ENCODE measurements at places on chromosomes 1 and 21.

DNA sequence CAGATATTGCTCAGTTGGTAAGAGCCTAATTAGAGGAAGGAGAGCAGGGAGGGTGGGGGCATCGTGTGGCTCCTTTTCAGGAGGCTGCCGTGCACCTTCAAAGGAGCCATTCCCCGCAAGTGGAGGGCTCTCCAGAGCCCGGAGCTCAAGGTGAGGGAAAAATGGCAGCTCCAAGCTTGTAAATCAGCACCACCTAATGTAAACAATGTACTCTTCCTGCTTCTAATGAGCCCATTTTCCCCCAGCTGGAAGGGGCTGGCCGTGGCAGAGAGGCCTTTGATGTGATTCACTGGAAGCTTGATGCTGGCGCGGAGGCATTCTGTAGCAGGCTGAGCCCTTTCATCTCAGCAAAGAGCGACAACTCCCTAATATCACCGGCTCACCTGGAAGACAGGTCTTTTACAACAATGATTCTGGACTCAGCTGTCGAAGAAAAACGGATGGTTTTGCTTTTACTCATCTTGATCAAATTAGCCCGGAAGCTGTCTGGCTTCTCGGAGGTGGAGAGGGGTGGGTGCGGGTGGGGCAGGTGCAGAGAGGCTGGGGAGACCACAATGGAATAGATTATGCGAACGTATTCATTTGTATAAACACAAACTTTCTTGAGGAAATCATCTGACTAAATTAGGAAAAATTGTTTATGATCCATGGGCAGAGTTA lies 112.5 kb downstream of the RRAGC start:
- DNase-seq: no peak

- DNase-seq: no peak
Measured at GRCh38 chr1:57024428-57024827, 58.6 kb upstream of the C8B start.

DNA sequence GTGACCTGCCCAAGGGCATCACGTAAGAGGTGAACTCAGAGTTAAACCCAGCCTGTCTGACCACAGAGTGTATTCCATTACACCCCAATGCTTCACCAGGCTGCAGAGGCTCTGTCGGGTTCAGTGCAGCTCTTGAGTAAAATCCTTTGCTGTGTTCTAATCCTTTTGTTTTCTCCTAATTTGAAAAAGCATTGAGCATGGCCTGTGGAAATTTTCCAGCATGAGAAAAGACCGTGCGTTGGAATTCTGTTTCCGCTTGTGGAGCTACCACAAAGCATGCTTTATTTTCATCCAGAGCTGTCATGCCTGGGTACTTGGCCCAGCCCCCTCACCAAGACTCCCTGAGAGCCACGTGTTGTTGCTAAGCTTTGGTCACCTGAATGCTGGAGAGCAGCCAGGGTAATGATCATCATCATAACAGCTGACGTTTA lies 317.6 kb downstream of the PRDM2 start:
- no peak for DNase-seq

GRCh38 chr1:217115404-217116380 lies 392.5 kb upstream of the ESRRG start:
- no peak for DNase-seq

- no peak for DNase-seq
Measured at GRCh38 chr1:247904122-247904521, 8.7 kb downstream of the OR2W3 start.

GRCh38 chr21:39675993-39676661 lies 63.4 kb downstream of the B3GALT5 start:
- no peak for DNase-seq

GRCh38 chr1:151164732-151165280 lies 896 bp downstream of the LYSMD1 start:
- no peak for DNase-seq

DNA sequence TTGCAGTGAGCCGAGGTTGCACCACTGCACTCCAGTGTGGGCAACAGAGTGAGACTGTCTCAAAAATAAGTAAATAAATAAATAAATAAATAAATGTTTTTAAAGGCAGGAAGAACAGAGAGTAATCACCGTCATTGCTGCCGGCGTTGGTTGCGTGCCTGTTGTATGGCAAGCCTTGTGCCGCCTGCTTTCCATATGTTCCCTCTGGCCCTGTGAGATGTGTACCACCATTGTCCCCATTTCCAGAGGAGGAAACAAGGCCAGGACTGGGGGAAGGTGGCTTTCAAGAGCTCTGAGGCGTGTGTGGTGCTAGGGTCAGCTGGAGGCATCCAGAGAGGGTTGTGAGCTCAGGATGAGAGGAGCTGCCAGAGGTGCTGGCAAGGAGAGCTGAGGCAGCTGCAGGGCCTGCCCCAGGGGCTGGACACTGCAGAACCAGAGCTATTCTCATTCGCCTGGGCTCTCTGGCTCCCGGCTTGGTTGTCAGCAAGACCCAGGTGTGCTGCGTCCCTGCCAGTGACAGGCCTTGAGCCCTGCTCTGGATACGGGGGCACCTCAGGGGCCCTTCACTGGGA lies 5.2 kb upstream of the MARCKSL1 start:
- no peak for DNase-seq

DNA sequence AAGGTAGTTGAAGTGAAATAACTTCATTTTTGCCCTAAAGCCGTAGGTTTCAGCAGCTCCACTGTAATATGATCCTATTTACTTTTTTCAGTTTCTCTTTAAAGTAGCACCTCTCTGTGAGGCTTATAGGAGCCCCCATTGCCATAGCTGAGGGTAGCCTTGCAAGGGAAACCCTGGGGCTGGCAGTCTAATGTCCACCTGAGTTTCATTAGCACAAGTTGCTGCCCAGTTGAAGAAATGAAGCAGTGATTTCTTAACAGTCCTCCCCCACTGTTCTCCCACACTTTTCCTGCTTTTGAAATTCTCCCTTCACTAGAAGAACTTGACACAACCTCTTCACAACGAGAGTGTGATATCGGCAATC lies 1.5 kb downstream of the HMCN1 start:
- no peak for DNase-seq

DNA sequence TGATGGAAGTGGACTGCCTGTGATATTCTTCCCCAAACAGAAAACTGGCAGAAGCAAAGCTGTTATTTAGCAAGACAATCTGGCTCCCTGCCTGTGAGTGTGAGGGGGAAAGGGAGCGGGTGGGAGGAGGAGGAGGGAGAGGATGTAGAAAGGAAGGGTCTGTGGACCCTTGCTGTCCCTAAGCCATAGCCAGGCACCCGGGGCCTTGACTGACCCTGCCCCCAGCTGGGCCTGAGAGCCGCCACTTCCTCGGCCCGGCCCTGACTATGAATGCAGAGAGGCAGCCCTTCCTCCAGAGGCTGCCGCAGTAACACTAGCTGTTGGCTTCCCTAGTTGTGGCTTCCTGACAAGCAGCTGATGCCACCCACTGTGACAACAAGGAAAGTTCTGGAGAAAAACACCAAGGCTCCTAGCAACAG lies 13.9 kb downstream of the PLA2G2F start:
- no peak for DNase-seq

- DNase-seq: no peak
Measured at GRCh38 chr21:18917622-18918021, 514.0 kb upstream of the TMPRSS15 start.

- DNase-seq: no peak
Measured at GRCh38 chr1:229655781-229656180, 29.7 kb downstream of the URB2 start.

GRCh38 chr1:214496126-214496525 lies 55.3 kb downstream of the PTPN14 start:
- no peak for DNase-seq

DNA sequence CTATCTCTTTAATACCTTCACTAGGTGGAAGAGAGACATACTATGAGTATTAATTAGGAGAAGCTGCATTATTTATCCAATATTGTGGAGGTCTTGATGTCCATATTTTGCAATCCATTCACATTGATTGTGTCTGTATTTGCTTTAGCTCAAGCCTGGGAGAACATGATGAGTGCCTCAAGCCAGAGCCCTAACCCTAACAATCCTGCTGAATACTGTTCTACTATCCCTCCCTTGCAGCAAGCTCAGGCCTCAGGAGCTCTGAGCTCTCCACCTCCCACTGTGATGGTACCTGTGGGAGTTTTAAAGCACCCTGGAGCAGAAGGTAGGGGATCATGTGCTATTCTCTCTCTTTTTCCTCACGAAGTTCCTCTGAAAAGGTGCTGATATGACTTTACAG lies 99.5 kb downstream of the CC2D1B start:
- no peak for DNase-seq

GRCh38 chr1:119794876-119795240 lies 16.4 kb downstream of the REG4 start:
- DNase-seq: no peak

GRCh38 chr1:71041806-71042205 lies 5.8 kb downstream of the PTGER3 start:
- no peak for DNase-seq

All from activated CD8-positive, alpha-beta memory T cell treated with anti-CD3 and anti-CD28 coated beads for 4 hours (primary cell).